ENCODE measurements at places on chromosomes 2 and 18. TPM values are rescaled to one million over a fixed set of nuclear protein-coding genes. Genes with fewer than 3 reads are reported as not detected.

Gene CDH20
- not detected for total RNA-seq

Gene MC2R
- not detected for total RNA-seq

Gene TBC1D8
- total RNA-seq = 34.0 TPM

Gene FZD7
- total RNA-seq = 13.5 TPM

Gene SCN3A
- not detected for total RNA-seq

Gene EN1
- total RNA-seq = 2.2 TPM

Gene GPR45
- total RNA-seq = not detected

Gene AQP12A
- total RNA-seq = not detected

Gene FBXO48
- total RNA-seq = 0.23 TPM

Gene DES
- not detected for total RNA-seq

Gene CHAC2
- total RNA-seq = 14.1 TPM
